ENCODE measurements at places on chromosomes 11 and 22. TPM values are rescaled to one million over a fixed set of nuclear protein-coding genes. Genes with fewer than 3 reads are reported as not detected.

- no peak for DNase-seq
Observed at GRCh38 chr11:22878039-22878438, 17.8 kb upstream of the CCDC179 start.

GRCh38 chr11:114344494-114344893 lies 48.3 kb downstream of the NNMT start:
- DNase-seq, result no peak

DNA sequence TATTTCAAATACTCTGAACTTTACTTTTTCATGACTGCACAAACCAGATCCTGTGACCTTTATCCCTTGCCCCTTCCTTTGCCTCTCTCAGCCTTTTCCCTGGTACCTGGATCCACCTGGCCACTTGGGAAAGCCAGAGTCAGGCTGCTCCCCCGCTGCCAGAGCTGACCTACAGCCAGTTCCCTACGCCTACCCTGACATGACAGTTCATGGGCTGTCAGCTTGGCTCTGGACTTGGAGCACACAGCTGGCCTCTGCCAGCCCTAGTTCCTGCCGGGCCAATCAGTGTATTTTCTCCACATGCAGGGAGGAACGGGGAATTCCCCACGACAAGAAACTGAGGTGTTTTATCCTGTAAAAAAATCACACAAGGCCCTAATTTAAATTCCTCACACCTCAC lies 382.6 kb downstream of the INSC start:
- DNase-seq, result no peak

GRCh38 chr11:12110714-12111548 lies 541 bp downstream of the MICAL2 start:
- peak; percentile 63 for DNase-seq

DNA sequence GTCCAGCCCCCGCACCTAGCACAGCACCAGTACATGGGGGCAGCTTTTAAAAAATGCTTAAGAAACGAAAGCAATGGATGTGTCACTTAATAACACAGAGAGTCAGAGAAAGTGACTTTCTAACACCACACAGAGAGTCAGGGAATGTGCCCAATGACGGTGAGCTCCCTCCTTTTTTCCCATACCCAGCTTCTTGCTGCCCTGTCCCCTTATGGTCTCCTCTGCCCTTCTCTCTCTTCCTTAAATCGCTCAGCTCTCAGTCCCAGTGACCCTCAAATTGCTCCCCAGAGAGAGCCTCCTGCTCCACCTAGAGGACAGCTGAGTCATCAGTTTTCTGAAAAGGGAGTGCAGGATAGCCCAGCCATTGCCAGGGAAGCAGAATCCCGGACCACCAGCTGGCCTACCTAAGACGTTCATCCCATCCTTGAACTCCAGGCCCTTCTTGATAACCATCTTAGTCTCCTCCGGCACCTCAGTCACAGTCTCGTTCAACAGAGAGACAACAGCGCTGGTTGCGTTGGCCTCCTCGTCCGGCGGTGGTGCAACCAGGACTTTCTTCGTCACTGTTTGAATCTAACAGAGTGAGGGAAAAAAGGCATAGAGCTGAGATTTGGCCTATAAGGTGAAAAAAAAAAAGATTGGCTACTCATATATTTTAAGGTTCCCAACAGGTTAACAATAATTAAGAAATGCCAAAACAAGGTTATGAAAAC lies 113.5 kb downstream of the SLC1A2 start:
- DNase-seq, result no peak

- DNase-seq, result no peak
Observed at GRCh38 chr11:120334894-120335462, 1.2 kb upstream of the ARHGEF12 start.

KCNJ11 gene
- 88.4 TPM for total RNA-seq

DNA sequence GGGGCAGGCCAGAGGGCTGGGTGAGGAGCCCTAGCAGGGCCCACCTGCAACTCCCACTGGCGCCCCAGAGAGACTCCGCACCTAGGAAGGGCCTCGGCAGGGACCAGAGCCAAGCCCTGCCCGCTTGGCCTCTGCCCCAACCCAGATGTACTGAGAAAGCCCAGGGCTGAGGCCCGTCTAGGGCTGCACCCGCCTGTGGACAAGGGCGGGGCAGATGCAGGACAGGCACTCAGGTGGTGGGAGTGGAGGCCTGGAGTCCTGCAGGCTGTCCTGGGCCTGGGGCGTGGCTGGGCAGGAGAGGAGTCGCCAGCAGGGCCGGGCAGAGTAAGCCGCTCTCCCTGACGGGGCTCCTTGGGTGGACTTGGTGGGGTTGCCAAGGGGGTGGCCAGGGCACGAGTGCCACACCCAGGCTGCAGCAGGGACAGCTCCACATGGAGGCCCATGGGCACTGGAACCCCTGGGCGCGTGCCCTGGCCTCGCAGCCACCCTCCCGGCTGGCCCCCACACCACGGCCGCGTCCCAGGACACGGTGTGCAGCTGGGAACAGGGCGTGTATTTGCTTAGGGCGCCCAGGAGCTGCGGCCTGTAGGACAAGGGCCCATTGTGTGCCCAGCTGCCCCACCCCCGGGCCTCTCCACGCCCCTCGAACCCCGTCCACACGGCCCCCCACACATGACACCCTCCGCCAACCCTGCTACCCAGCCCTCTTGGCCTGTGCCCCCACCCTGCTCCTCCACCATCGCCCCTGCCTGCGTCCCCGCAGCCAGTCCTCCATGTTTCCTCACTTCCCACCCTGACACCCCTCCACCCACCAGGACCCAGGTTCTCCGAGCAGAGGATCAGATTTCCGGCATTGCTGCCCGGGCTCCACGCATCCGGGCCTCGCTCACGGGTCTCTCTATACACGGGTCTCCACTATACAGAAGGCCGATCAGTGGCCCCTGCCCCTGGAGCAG lies 11.3 kb upstream of the PIM3 start:
- no peak for DNase-seq

GRCh38 chr11:76397383-76397782 lies 16.3 kb downstream of the GVQW3 start:
- DNase-seq, result no peak

DNA sequence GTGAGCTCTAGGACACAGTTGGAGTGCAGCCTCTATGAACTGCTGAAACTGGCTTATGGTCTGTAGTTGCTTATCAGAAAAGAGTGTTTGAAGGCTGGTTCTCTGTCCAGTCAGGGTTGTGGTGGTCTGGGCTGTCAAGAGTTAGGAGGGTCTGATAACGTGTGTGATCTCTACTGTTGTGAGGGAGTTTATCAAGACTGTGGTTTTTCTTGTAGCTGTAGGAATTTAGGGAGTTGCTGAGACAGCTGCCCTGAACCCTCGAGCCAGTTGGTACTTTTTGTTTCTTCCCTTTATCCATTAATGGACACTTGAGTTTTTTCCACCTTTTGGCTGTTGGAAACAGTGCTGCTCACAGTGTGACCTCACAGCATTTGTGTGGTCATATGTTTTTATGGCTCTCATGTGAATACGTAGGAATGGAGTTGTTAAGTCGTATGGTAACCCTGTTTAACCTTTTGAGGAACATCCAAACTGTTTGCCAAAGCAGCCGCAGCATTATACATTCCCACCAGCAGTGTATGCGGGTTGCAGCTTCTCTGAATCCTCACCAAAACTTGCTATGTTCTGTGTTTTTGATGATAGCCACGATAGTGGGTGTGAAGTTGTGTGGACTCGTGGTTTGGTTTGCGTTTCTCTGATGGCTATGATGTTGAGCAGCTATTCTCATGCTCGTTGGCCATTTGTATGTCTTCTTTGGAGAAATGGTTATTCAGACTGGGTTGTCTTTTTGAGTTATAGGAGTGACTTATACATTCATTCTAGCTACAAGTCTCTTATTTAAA lies 20.9 kb upstream of the DGCR8 start:
- DNase-seq, result no peak

DNA sequence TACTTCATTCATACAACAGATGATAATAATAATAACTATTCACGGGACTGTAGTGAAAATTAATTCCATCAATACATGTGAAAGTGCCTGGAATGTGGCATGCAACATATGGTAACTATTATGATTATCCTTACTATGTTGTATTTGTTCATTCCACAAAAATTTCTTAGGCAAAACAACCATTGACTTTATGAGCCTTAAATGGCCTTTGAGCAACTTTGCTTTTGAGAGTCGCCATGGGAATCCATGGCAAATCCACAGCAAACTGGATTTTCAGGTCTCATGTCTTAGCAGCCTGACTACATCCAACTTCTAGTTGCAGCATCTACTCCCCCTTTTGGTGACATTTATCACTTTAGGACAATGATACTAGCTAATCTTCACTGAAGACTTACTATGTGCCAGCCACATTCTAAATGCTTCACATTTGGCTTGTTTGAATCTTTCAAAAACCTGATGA lies 56.8 kb downstream of the SLC1A2 start:
- DNase-seq, result no peak

GRCh38 chr11:65384301-65384889 lies 1.9 kb upstream of the SLC25A45 start:
- DNase-seq, result no peak

DNHD1 gene
- 7.8 TPM for total RNA-seq

DNA sequence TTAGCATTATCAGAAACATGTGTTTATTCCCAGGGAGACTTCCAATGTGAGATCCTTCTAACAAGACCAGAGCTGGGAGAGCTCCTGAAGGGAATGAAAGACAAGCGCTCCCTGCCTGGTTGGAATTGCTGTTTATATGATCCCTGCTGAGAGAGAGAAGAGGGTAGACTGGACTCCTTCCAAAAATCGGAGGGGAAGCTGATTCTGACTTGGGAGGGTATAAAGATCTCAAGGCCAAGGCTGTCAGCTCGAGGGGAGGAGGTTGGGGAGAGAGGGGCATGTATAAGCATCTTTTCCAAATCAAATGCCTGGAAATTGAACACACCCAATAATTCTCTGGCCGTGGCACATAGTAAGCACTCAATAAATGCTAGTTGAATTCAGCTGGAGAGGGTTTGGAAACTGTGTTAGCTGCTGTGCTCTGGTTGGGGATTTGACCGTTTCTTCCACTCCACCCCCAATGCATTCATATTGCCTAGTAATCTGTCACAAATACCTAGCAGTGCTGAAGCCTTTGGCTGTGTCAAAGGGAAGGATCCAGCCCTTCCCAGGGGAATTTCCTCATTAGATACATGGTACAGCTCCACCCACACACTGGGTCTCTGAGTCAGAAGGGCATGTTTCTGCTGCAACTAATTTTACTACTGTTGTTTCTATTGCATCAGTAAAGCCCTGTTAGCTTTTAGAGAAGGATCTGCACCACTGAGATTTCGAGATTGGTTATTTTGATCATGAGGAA lies 61.5 kb downstream of the CACNG2 start:
- DNase-seq, result no peak

- no peak for DNase-seq
Observed at GRCh38 chr11:68340003-68340767, 27.8 kb downstream of the LRP5 start.

DNA sequence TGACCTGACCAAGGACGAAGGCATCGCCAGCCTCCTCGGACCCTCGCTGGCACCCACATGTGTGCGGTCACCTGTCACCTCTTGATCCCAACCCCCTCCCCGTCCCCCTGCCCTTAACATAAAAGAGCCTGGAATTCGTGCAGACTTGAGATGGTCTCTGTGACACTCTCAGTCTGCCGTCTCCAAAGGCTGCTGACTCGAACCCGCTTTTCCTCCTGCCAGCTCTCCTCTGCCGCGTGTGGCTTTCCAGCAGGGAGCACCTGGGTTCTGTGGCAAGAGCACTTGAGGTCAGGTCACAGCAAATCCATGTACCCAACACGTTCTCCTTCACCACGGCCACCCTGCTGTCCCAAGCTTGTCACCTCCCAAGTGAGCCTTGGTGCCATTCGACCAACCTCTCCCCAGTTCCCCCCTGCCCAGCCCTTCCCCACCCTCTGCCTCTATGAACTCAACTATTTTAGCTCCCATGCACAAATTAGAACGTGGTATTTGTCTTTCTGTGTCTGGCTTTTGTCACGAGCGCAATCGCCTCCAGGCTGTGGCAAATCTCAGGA lies 207.6 kb downstream of the BRD1 start:
- DNase-seq, result no peak

DNA sequence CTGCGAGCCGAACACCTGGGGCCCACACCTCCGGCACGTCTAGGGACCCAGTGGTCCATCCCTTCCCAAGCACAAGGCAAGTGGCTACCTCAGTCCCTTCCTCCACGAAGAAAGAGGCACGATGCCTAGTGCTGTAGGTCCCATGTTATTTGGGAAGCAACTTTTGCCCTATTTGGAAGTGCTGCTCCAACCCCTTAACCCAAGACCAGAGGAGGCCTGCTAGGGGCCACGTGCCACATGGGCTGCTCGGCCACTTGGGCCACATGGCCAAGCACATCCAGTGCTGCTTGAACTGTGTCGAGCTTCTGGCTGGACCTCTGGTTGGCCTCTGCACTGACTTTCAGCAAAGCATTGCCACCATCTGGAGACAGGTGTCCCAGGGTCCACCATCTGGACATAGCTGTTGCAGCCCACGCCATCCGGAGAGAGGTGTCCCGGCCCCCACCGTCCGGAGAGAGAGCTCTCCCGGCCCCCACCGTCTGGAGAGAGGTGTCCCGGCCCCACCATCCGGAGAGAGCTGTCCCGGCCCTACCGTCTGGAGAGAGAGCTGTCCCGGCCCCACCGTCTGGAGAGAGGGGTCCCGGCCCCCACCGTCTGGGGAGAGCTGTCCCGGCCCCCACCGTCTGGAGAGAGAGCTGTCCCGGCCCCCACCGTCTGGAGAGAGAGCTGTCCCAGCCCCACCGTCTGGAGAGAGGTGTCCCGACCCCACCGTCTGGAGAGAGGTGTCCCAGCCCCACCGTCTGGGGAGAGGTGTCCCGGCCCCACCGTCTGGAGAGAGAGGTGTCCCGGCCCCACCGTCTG lies 6.5 kb upstream of the B4GALNT4 start:
- DNase-seq, result no peak

- no peak for DNase-seq
Observed at GRCh38 chr22:31906086-31906485, 38.2 kb upstream of the YWHAH start.

GRCh38 chr11:33610903-33611302 lies 89.7 kb downstream of the C11orf91 start:
- DNase-seq, result no peak

DNA sequence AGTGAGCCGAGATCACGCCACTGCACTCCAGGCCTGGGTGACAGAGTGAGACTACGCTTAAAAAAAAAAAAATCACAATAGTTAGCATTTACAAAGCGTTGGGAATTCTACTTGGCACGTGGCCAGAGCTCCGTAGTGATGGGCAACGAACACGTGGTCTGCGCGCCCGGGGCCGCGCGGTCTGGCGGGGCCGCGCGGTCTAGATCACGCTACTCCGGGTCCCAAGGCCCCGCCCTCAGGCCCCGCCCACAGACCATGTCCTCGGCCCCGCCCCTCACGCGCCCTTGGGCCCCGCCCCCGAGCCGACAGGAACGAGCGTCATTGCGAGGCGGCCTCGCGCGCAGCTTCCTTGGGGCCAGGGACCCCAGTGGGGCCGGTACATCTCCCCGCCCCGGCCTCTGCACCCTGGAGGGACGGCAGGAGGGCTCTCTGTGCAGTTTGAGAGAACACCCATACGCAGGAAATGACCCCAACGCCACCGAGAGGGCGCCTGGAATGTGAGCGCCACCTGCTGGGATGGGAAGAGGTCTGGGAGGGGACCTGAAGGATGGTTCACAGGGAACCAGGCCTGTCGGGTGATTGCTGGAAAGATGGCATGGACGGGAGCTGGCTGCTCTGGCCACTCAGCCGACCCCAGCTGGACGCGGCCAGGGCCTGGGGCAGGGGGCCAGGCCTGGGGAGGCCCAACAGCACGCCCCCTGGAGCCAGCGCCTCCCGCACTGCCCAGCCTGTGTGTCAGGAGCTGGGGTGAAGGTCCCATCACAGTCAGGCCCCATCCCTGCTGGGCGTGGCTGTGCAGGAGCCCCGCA lies 2.0 kb upstream of the PTDSS2 start:
- DNase-seq, result peak; percentile 97

Data from psoas muscle (tissue), 8 donors.